Breast epithelium (tissue), 4 donors: ENCODE measurements at places on chromosomes 5 and 9.

- no peak for DNase-seq
Measured at GRCh38 chr5:152193391-152194107, 211.5 kb downstream of the NMUR2 start.

GRCh38 chr5:59843511-59844213 is 49.9 kb downstream of the PDE4D start:
- DNase-seq: no peak

- DNase-seq: no peak
Measured at GRCh38 chr9:75490326-75490725, 400.1 kb upstream of the PCSK5 start.

GRCh38 chr5:132313366-132313765 is 19.2 kb downstream of the SLC22A4 start:
- DNase-seq: no peak

DNA sequence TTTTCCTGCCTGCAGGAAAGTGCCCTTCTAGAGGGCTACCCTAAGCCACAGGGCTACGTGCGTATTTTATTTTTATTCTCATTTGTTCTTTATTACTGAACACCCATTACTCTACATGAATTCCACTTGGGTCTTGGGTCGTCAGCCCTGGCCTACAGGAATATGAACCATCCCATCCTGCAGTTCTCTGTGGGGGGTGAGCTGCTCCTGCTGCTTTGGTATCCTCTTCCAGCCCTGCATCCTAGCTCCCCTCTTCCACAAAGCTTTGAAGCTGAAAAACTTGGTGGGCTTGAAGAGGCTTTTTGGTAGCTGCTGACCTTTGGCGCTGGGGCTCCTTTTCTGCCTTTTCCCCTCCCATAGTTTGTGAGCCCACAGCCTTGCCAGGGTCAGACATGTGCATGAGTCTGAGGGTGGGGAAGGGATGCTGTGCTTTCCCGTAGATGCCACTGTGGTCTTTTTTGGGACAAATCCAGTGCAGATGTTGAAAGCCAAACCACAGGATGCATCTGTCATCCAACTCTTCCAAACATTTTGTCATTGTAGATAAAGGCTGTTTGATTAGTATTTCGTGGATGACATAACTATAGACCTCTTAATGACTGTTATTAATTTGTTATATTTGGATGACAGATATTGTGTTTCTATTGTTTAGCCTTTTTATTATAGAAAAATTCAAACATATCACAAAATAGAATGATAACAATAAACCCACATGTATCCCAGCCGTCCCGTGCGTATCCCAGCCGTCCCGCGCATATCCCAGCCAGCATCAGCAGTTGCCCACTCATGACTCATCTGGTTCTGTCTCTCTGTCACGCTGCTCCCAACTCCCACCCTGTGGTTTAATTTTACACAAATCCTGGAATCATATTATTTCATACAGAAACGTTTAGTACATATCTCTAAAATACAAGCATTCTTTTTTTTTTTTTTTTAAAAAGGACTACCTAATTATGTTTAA is 43.9 kb downstream of the SLC46A2 start:
- no peak for DNase-seq

GRCh38 chr9:78697618-78698017 is 400.7 kb downstream of the PSAT1 start:
- DNase-seq: no peak

- DNase-seq: no peak
Measured at GRCh38 chr9:37727013-37727412, 26.6 kb upstream of the TRMT10B start.

DNA sequence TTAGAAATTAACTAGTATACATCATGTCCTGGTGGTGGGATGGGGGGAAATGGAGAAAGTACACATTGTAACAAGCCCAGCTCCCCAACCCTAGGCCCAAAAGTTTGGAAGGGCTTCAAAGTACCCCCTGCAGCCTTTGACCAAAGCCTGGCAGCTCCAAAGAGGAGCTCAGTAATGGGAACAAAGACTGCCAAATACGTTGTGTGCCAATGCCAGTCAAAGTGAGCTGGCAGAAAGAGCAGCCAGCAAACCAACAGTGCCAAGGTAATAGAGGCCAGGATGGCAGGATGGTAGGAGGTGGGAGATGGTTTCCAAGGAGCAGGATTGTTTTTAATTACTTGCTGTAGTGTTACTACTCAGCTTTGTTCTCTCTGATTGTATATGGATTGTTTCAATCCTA is 248.3 kb downstream of the COX7C start:
- DNase-seq: no peak

- DNase-seq: no peak
Measured at GRCh38 chr9:120402741-120403542, 177.0 kb downstream of the CDK5RAP2 start.

- DNase-seq: no peak
Measured at GRCh38 chr5:72767289-72768010, 49.0 kb upstream of the TNPO1 start.

- no peak for DNase-seq
Measured at GRCh38 chr5:94744906-94745305, 126.4 kb downstream of the SLF1 start.

DNA sequence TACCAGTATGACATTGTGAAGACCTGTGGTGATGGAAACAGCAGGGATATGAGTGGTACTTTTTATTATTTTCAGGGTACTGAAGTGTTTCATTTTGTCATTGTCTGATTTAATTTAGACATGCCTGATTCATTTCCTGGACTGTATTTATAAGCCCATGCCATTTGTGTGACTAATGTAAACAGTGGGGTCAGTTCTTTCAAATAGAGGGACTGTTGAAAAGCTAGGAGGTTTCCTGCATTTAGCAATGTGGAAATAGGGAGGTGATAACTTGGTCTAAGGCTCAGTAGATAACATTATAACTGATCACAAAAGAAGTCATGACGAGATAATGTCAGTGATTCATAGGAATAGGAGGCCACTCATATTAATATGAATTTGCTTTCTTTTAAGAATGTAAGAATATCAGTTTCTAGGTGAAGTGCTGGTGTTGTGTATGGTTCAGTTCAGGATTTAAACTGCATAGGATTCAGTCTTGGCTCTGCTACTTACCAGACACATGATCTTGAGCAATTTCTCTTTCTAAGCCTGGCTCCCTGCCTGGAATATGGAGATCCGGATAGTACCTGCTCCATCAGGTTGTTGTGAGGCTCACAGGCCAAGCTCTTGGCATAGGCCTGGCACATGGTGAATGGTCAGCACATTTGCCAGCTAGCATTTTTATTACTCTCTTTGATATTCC is 7.5 kb downstream of the RASGRF2 start:
- DNase-seq: no peak

GRCh38 chr9:85243977-85244376 is 497.8 kb downstream of the AGTPBP1 start:
- DNase-seq: no peak

DNA sequence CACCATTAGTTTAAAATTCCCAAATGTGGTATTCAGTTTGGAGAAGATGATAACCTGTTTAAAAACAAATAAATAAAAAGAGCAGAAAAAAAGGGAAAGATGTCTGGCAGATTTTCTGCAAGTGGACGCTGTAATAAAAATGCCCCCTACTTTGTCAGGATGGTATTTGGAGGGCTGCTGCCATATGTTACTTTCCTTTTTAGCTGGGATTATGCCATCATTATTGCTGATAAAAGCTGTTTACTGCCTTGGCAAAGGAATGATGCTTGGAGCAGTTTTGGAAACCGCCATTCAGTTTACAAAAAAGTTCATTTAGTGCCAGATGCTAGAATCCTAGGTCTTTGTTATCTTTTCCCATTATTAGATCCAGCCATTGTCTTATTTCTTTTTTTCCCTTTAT is 104.8 kb downstream of the PBX3 start:
- no peak for DNase-seq

GRCh38 chr5:176362233-176362490 is 598 bp upstream of the KIAA1191 start:
- no peak for DNase-seq

DNA sequence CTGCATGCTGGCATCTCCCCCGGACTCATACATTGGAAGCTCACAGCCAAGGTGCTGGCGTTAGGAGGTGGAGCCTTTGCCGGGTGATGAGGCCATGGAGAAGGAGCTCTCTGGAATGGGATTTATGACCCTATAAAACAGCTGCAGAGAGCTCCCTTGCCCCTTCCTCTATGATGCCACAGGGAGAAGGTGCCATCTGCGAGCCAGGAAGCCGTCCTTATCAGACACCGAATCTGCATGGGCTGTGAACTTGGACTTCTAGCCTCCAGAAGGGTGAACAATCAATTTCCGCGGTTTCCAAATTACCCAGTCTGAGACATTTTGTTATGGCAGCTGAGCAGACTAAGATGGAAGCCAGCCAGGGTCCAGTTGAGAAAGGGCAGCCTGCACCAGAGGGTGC is 381.2 kb upstream of the IRX1 start:
- DNase-seq: no peak

GRCh38 chr9:122173670-122174069 is 14.0 kb downstream of the MORN5 start:
- DNase-seq: no peak

- DNase-seq: no peak
Measured at GRCh38 chr5:123129811-123130210, 40.8 kb downstream of the PRDM6 start.

- no peak for DNase-seq
Measured at GRCh38 chr5:129271308-129271707, 176.8 kb downstream of the ISOC1 start.

DNA sequence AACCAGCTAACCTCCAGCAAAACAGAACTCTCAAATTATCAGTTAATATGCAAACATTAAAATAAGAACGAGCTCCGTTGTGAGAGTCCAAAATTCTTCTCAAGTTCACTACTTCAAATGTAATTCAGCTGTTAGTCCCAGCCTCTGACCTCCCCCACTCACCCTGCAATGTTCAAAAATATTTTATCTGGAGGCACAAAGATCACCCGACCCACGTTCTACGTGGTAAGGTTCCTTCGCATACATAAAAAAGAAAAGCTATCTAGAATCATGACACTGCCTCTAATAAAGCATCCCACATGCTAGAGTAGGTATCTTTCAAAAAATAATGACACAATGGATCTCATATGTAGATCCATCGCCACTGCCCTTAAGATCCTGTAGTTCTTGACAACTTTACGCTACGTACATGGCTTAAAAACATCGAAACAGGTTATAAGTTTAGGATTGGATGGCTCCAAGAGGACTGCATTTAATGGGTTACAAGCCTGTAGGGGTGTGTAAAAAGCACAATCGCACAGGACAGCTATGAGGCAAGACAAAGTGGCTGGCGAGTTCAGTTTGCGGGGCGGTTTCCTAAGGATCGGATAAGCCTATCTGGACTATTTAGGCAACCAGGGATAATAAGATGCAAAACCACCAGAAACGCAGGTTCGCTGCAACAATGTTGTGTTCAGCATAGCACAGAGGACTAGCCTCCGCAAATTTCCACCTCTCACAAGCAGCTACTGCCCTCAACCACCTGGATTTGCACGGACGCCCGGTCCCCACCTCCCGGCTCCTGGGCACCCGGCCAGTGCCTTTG is 969 bp downstream of the CLK4 start:
- no peak for DNase-seq

- DNase-seq: no peak
Measured at GRCh38 chr5:151257731-151258181, 4.8 kb downstream of the GM2A start.

- no peak for DNase-seq
Measured at GRCh38 chr5:107247427-107247826, 423.3 kb downstream of the EFNA5 start.

- DNase-seq: no peak
Measured at GRCh38 chr9:116928289-116928688, 241.2 kb downstream of the TRIM32 start.

- DNase-seq: no peak
Measured at GRCh38 chr9:136942112-136942880, 2.2 kb downstream of the FBXW5 start.

DNA sequence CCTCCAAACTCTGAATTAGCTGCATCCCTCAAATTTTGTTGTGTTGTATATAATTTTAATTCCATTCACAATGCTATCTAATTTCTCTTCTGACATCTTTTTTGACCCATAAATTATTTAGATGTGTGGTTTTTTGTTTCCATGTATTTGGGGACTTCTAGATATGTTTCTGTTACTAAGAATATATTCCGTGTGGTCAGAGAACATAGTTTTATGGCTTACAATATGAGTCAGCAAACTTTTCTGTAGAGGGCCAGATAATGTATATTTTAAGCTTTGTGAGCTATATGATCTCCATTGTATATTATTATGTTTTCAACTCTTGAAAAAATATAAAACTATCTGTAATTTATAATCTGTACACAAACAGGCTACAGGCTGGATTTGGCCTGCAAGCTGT is 33.4 kb downstream of the MVB12B start:
- DNase-seq: no peak

DNA sequence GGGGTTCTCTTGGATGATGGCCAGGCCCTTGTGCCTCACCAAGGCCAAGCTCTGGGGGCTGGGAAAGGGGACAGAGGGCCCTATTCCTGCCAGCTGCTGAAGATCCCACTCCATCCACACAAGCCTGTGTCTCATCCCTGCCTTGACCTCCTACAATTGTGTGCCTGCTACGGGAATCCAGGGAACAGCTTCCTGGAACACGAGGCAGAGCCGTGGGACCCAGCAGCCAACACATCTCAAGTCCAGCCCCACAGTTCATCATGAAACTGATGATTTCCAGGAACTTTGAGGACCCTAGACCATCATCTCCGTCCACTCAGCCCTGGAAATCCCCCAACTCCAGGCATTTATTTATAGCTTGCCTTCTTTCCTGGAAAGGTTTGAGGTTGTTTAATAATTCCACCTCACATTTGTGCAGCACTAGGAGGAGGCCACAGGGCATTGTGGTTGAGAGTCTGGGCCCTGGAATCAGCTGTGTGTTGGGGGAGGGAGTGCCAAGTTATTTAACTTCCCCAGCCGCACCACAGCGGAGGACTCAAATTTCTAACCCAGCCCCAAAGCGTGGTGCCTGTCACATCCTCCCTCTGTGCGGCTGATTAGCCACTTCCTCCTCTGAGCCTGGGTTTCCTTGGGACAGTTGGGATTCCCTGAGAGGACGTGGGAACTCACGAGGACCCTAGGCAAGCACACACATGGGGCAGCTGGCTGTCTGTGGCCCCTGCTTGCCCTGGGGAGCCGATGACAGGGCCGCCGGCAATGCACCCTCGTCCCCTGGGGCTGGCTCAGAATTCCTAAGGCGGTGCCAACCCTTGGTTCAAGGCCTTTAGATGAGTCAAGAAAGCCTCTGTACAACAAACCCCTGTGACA is 58.2 kb upstream of the GGTA1 start:
- peak; percentile 66 for DNase-seq

DNA sequence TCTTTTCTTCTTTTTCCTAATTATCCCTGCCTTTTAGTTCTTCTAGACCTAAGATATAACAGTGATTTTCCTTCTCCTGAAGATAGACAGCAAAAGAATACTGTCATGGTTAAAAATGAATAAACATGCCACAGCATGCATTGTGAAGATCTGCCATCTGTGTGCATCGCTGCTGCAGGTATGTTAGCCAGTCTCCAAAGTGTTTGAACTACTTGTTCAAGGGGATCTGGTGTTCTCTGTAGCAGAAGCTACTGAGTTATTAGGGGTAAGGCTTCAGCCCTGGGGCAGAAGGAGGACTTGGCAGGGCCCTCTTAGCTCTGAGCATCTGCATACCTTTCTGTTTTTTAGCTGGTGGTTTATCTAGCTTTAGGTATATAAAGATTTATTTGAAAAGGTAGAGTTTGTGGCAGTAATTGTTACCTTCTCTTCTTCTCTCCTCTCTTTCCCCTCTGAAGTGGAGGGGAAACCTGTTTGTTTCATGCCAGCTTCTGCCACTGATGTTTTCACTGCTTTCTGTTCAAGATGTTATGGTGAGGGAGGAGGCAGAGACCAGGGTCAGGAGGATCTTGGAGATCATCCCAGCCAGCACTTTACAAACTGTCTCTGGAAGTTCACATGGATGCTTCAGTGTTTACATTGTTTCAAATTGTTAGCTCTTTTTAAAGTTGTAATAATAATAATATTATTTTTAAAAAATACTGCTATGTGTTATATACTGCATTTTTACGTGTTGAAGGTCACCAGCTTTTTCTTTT is 25.2 kb downstream of the GALNT10 start:
- DNase-seq: no peak
